ENCODE measurements at places on chromosomes 5 and 9.

GRCh38 chr5:112183103-112183711 is 235.9 kb downstream of the EPB41L4A start:
- DNase-seq: peak; percentile 67

DNA sequence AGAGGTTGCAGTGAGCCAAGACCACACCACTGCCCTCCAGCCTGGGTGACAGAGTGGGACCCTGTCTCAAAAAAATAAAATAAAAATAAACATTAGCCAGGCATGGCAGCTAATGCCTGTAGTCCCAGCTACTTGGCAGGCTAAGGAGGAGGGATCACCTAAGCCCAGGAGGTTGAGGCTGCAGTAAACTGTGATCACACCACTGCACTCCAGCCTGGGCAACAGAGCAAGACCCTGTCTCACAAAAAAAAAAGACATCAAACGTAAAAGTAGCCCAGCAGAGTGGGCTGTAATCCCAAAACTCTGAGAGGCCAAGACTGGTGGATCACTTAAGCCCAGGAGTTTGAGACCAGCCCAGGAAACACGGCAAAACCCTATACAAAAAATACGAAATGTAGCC is 19.0 kb downstream of the UIMC1 start:
- no peak for DNase-seq

DNA sequence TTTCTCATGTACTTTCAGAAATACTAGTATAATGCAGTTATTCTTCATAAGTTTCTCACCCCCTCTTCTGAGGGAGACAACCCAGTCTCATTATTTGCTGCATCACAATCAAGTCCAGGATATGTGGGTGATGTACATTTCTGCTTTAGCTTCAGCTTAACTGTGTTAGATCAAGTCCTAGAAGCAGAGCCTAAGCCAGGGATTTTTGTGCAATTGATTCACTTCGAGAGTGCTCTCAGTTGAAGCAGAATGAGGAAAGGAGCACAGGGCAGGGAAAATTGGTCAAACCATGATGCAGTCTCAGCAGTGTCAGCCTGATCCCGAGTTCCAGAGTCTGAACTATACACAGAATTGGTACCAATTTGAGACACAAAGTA is 15.1 kb downstream of the HNRNPK start:
- DNase-seq: no peak

DNA sequence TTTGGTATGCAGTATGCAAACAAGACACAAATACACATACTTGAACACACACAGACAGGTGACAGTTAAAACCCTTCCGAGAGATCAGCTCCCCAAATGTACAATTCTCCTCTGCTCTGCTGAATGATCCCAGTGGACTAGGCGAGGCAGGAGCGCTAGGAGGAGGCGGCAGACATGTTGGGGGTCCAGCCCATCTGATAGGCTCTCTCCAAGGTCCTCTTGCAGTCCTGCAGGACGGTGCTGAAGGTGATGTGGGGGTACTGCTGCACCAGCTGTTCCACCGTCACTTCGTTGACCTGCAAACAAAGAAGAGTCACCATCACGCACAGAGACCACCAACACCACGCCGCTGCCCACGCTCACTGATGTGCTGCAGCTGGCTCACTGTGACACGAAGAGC is 190.8 kb upstream of the EFNA5 start:
- no peak for DNase-seq

DNA sequence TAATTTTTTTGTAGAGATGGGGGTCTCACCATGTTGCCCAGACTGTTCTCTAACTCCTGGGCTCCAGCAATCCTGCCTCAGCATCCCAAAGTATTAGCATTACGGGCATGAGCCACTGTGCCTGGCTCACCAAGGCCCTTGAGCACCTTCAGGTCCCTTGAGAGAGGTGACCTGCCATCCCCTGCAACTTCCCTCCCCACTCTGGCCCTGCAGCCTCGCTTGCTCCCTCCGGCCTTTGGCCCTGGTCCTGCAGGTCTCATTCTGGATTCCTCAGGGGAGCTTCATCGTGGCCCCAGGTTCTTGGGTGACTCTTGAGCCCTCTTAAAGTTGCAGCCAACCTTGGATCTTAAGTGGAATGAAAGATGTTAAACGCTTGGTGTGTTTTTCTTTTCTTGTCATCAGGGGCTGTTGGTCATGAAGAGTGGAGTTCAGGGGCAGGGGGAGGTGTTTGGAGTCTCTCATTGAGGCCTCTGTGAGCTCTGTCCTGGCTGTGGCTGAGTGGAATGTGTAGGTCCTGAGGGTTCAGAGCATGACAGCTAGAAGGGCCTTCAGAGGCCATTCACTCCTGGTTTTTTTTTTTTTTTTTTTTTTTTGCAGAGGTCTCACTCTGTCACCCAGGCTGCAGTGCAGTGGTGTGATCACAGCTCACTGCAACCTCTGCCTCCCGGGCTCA is 33.0 kb downstream of the PPARGC1B start:
- no peak for DNase-seq

- DNase-seq: no peak
These were observed 451.8 kb downstream of the CCDC171 start for GRCh38 chr9:16004613-16005012.

GRCh38 chr9:121863955-121864354 is 212.5 kb downstream of the DAB2IP start:
- DNase-seq: no peak

- no peak for DNase-seq
These were observed 4.7 kb downstream of the QRFP start for GRCh38 chr9:130891688-130892476.

GRCh38 chr9:124793015-124793541 is 16.1 kb downstream of the OLFML2A start:
- DNase-seq: no peak

- no peak for DNase-seq
These were observed 15.9 kb downstream of the EBF1 start for GRCh38 chr5:159083548-159084452.

GRCh38 chr9:13427587-13427986 is 148.1 kb upstream of the MPDZ start:
- peak; percentile 4 for DNase-seq

All from trophoblast cell (in vitro differentiated cells and primary cell).